Amniotic stem cell (primary cell): ENCODE measurements at places on chromosomes 3 and 15.

DNA sequence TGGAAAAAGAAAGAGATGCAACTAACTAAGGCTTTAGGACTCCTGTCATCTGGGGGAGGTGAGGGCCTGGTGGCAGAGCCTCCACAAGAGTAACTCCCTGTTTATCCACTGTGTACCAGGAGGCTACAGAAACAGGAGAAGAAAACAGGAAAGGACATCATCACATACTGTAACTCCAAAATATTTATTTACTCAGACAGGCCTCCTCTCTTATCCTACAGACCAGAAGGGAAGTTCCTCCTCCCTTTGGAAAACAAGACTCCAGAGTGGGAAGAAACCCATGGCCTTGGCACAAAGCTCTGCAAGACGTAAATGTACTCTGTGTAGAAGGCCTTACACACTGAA is 40.1 kb upstream of the AKAP13 start:
- no peak for DNase-seq

GRCh38 chr3:53502737-53503136 is 8.3 kb downstream of the CACNA1D start:
- no peak for DNase-seq

- DNase-seq = no peak
Observed at GRCh38 chr15:39156166-39156565, 424.7 kb upstream of the THBS1 start.

DNA sequence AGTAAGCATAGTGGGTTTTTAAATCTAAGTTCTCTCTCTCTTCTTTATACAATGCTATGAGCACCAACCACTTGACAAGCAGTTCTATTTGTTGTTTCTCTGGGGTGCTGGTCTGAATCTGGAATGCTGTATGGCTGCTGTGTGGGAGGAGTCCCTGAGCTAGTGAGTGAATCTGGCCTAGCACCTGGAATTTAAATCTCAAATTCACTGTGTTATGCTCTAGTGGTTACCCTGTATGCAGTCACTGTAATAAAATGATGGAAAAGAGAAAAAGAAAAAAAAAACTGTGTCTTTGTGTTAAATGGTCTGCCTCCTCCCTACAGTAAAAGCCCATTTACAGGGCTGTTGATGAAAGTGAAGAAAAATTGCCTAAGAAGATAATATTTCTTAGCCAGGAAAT is 155.0 kb downstream of the ATP8B4 start:
- DNase-seq = no peak

DNA sequence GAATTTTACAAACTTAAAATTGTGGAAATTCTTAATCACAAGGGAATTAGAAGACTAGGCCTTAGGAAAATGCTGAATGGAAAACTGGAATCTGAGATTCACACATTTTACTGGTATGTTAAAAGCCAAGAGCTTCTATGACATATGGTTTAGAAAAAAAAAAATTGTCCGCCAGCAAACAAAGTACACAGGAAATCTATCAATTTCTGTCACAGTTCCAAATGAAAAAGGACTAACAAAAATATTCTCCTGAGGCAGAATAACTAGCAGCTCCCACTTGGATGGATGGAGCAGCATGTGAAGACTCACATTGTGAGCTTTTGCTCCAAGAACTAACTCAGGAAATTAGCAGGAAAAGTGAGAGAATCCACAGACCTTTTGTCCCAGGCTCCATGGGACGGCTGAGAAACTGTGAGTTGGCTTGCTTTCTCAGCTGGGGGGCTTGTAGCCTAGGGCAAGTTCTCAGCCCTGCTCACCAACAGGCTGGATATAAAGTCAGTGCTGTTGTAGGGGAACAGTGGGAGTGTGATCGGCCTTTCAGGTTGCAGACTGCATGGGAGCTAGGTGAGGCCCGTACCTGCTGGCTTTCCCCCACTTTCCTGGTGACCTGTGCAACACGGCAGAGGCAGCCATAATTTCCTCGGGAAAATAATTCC is 731.1 kb upstream of the SGO1 start:
- DNase-seq = no peak

DNA sequence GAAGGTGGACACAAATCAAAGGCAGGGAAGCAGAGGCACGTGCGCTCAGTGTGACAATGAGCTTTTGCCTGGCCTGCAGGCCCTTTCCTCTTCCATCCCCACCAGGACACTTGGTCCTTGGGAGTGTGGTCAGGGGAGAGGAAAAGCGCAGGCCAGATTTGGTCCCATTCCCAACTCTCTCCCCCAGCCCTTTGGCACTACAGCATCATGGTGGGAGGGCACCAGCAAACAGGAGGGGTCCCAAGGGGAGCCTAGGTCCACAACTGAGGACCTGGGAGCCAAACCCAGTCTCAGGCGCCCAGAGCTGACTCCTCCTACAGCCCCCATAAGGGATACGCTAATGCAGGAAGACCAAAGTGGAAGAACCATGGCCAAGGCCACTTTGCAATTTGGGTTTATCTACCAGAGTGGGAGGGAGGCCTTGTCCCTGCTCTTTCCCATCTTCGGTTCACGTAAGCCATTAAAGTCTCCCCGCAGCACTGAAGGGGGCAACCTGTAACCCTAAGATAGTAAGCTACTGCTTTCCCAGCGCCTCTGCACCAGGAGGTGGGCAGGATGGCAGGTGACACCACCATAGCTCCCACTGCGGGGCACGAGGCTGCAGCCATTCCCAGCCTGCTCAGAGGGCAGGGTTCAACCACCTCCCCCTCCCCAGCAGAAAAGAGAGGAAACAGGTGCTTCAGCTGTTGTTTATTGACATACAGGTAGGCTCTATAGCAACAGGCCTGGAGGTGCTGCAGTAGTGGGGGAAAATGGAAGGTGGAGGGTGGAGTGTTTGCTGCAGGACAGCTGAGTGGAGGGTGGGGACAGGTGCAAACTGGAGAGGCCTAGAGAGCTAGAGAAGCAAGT is 993 bp upstream of the GRAMD2A start:
- DNase-seq = no peak

- no peak for DNase-seq
Observed at GRCh38 chr15:74390647-74391288, 23.3 kb upstream of the CYP11A1 start.

DNA sequence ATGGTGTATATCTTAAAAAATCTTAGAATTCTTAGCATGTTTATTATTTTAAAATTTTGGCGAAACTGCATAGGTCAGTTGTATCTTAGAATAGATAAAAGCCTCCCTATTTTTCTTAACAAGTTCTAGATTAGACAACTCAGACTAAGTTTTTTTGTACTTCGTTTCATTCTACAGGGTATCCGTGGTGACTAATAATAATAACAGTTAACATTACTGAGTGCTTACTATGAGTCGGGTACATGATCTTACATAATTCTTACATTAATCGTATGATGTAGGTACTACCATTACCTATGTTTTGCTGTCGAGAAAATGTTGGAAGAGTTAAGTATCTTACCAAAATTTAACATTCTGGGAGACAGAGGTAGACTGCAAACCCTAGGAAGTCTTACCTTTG is 60.7 kb downstream of the UBE2E2 start:
- DNase-seq = no peak

- DNase-seq = no peak
Observed at GRCh38 chr3:156635973-156636372, 38.4 kb upstream of the TIPARP start.

DNA sequence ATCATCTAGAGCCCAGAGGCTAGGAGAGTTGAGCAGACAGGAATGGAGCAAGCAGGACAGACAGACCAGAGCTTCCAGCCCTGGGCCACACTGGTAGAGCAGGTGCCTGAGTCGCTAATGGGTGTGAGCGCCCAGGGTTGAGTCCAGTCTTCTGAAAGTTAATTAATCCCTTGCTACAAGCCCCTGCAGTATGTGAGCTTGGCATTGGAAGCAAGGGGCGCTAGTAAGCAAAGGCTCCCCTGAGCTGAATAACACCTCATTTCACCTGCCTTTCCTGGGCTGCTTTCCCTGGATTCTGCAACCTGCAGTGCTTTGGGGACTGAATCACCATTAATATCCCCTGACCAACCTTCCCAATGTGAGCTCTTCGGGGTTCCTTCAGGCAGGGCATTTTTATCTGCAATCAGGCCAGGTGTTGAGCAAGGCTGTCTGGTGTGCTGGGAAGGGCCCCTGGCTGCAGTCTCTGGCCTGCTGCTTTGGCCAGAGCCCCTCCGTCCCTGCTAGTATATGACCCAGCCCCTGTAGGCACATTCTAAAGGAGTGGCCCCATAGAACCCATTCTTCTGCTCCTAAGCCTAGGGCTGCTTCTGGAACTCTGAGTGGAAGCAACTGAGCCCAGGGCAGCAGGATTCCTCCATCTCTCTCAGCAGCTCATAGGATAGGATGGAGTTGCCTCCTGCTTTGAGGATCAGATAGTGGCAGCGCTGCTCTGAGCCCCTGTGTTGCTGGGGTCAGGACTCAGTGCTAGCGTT is 45.1 kb upstream of the EPHB1 start:
- no peak for DNase-seq

DNA sequence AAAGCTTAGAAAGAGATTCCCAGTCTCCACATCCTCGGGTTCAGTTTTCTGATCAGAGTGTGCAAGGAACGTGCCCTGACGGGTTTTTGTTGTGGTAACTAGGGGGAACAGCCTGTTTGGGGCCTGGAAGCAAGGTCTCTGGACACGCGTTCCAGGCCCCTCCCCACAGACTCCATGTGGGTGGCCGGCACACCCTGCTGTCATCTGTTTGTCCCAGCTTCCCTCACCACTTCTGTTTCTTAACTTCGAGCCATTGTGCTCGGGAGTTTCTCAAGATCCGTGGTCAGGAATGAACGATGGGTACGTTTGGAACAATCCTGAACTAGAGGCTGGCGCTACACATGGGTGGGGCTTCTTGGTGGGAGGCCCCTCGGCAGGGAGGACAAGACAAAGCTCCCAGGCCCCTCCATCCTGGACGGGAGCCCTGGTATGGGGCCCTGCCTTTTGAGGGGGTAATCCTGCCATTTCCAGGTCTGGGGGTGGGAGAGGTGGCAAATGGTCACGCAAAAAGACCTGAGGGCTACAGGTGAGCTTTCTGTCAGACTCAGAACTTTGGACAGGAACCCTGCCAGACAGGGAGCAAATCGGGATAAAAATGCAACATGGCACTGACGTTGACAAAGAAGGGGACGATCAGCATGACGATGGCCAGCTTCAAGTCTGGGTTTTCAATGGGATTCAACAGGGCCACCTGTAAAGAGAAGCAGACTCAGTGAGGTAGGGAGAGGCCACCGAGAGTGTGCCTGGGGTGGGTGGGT is 8.5 kb upstream of the MUSTN1 start:
- DNase-seq = no peak
